ENCODE measurements at places on chromosomes 3 and 15.

DNA sequence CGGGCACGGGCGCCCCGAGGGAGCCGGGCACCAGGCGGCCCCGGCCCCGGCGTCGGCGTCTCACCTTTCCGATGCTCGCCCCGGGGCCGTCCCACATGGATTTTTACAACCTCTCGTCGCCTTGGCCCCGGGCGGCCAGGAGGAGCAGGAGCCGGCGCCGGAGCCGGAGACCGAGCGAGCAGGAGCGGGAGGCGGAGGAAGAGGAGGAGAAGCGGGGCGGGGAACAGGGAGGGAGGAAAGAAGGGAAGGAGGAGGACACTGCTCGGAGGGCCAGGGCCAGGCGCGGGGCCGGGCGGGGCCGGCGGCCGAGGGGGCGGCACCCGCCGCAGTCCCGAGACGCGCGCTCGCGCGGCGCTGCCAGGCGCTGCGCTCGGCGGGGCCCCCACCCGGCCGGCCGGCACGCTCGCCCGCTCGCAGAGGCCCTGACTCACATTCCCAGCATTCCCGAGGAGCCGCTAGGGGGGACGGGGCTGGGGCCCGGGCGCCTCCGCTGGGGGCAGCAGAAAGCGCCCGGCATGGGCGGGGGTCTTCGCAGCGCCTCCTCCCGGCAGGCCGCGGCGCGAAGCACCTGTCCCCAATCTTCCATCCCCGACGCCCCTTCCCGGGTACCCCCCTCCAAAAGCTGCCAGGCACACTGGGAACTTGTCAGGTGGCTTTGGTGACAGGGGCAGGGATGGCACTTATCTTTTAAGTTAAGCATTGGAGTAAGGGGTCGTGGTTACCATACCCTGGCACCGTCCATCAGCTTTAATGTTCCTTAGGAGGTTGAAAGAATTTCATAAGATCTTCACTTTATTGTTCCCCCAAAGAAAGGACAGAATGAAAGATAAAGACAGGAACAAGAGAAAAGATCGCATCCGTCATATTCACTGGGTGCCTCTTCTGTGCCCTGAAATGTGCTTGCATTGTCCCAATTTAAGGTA is at the start of gene ERC2:
ERC2 (minus strand) TSS at position 284 of the 923 bp plus-strand sequence.
- DNase-seq, result peak; percentile 83

GRCh38 chr3:47661121-47661752 is 82.6 kb upstream of the CSPG5 start:
- no peak for DNase-seq

DNA sequence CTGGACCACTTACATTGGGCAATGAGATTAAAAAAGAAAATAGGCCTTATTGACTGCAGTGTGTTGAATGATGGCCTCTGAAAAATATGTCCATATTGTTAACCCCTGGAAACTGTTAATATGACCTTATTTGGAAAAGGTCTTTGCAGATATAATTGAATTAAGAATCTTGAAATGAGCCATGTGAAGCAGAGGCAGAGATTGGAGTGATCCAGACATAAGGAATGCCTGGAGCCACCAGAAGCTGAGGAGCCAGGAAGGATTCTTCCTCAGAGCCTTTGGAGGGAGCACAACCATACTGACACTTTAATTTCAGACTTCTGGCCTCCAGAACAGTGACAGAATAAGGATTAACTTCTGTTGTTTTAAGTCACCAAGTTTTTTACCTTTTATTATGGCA is 510.4 kb upstream of the AGTR1 start:
- DNase-seq, result no peak

DNA sequence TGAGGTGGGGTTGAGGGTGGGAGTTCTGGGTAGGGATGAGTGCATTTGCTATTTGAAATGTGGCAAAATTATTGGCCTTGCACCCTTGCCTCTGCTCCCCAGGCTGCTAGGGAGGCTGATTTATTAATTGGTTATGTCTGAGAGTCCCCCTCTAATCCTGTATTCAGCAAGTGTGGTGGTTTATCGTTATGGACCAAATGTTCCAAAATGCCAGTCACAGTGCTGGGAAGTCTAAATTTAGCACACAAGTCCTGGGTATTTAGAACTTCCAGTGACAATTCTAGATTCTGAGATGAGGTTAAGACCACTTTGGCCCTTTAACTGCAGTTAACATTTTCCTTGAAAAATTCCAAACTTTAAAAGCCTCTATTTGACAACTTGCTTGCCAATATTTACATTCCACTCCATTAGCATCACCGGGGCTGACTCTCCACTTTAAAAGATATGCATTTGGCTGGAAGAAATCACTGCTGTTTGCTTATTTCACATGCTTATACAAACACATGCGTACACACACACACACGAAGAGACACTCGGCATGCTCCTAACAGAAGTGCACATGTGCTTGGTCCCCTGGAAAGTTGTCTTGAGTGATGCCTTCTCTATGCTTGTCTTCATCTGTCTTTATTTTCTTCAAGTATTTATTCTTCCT is 247.7 kb downstream of the IL20RB start:
- DNase-seq, result no peak

DNA sequence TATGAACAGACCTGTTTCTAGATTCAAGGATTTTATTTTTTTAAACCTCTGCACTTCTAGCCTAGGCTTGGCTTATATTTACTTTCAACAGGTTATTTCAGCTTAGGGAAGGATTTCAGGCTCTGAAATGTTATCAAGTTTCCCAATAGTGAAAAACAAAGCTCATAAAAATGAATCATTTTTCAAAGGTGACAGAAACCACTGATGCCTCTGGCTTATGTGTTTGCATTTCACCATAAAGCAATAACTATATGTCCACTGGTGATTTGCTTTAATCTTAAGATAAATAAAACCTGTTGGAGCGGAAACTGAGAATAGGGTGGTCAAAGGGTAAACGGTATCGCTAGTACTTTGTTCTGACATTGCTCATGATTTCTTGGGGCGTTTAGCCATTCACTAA is 141.2 kb upstream of the LRIG1 start:
- no peak for DNase-seq

GRCh38 chr15:22811640-22812039 is 25.2 kb downstream of the NIPA1 start:
- no peak for DNase-seq

- no peak for DNase-seq
Observed at GRCh38 chr3:152352554-152352953, 83.8 kb downstream of the MBNL1 start.

GRCh38 chr15:27638958-27639357 is 460.2 kb downstream of the OCA2 start:
- no peak for DNase-seq

GRCh38 chr3:183270344-183270743 is 17.3 kb downstream of the B3GNT5 start:
- no peak for DNase-seq

DNA sequence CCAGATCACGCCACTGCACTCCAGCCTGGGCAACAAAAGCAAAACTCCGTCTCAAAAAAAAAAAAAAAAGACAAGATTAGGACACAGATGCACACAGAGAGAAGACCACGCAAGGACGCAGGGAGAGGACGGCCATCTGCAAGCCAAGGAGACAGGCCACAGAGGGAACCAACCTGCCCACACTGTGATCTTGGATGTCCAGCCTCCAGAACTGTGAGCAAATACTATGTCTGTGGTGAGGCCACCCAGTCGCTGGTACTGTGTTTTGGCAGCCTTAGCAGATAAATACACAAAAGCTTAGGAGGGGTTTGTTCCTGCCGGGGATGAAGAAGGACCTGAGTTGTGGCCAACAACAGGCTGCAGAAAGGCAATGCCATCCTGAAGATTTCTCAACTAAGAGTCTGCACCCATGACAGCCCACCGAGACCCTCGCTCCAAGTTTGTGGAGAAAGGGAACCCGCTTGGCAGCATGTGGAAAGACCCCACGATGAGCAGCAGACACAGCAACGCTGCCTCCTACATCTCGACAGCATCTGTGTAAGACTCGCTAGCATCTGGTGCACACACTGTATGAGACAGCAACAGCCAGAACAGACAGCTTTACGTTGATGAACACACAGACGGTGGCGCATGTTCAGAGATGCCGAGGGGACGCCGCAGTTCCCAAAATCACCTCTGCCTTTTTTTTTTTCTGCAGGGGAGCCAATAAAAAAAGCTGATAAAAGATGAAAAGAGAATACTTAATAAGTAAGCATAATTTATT is 13.7 kb downstream of the CYFIP1 start:
- DNase-seq, result no peak

DNA sequence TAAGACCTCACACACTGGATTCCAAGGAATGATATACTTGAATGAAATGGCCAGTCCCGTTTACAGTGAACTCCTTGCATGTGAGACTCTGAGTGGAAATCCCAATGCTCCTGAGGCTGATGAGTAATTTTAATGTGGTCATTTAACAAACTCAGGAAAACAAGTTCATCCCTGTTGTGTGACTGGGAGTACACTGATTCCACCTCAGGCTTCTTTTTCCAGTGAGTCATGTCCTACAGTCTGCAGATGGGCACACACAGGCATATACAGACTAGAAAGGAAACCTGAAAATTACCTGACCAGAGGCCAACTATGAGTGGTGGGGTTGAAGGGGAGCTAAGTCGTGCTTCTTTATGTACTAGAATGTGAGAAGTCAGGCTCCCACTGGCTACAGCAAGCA is 5.8 kb downstream of the SQOR start:
- DNase-seq, result no peak

DNA sequence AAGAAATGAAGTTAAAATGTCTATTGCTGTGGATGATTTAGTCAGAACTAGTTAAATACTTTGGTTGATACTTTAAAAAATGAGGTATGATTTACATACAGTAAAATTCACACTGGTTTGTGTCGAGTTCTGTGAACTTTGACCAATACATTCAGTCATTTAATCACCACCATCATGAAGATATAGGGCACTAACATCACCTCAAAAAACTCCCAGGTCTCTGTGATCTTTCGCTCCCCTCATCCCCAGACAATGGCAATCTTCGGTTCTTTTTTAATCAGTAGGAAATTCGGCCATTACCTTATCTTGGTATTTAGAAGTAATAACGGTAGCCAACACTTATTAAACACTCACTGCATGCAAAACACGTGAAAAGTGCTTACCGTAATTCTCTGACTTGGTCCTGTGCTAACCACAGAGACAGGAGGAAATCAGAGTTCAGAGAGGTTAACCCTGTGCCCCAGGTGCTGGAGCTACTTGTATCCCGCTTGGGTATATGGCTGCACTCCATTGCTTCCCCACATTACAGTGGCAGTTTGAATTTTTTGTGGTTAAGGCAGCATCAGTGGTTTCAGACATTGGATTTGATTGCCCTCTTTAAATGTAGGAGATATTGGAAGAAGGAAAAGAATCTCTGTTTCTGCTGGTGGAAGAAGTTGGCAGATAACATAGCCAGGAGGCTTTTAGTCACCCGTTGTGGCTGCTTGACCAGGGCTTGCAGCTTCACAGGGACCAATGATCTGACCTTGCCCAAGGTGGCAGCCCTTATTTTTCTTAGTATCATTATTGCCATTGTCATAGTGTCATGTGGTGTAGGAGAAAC is 4.2 kb downstream of the PLCL2 start:
- no peak for DNase-seq

- DNase-seq, result no peak
Observed at GRCh38 chr3:33722626-33723370, 4.7 kb upstream of the CLASP2 start.

DNA sequence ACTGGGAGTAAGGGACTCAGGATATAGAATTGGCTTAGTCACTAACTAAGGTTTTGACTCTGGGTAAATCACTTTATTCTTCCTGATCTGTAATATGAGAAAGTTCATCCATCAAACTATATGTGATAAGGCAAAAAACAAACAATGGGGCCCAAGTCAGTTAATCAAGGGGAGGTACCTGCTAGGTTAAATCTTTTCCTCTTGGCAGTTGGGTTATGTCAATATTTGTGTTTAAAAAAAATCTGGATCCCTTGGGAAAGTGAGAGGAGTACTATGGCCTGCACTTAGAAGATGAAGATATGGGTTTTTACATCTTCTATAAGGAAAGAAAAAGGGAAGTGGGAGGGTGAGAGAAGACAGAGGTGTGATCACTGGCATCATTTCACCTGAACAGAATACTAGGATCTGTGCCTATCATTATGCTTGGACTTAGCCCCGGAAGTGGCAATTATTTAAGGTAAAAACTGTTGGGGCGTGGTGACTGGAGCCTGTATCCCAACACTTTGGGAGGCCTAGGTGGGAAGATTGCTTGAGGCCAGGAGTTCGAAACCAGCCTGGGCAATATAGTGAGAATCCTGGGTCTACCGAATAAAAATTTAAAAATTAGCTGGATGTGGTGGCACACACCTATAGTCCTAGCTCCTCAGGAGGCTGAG is 2.8 kb upstream of the SLC28A2 start:
- no peak for DNase-seq

GRCh38 chr15:87573039-87573438 is 683.5 kb downstream of the NTRK3 start:
- no peak for DNase-seq

DNA sequence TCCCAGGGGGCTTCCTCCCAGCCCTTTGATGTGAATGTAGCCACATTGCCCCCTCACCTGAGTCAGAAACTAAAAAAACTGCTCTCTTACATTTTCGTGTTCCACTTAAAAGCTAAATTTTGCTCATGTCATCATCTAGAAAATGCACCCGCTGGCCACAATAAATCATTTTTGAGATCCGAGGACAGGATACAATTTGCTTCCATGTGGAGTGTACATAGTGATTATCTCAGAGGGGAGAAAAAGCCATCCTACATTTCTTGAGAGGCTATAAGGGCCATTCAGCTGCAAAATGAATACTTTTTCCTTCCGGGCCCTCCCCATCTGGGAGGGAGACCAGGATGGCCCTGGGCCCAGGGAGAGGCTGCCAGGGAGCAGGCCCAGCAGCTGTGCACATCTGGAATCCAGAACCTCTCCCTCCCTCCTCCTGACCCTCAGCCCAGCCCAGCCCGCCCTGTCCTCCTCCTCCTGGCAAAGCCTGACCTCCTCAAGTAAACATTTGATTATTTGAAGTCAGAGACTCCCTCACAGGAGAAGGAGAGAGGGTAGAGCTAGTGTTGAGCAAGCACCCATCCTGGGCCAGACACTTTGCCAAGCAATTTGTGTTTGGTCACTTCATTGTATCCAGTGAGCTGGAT is 59.1 kb downstream of the CORO2B start:
- DNase-seq, result no peak

GRCh38 chr3:111324645-111325044 is 217.4 kb upstream of the CD96 start:
- DNase-seq, result no peak

DNA sequence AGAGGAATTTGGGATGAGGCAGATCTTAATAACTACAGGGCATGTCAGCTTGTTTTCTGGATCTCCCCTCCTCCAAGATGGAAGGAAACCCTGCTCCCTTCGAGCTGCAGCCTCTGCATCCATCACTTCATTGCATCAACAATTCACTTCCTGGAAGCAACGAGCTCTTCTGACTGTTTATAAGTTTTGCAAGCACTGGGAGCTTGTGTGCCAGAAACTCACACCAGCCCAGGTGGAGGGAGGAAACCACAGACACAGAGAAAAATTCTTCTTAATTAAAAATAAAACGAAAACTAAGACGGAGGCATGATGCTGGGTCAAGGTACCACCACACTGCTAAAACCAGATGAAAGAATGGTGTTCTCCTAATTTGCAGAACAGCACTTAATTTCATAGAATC is 10.6 kb downstream of the LRIG1 start:
- DNase-seq, result no peak

DNA sequence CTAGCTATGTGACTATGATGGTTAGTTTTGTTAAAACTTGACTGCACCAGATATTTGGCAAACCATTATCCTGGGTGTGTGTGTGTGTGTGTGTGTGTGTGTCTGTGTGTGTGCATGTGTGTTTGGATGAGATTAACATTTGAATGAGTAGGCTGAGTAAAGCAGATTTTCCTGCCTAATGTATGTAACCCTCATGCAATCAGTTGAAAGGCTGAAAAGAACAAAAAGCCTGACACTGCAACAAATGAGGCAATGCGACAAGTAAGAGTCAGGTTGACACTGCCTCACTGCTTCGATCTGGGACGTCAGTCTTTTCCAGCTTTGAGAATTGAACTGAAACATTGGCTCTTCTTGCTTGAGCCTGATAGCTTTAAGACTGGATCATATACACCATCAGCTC is 643.0 kb downstream of the NAALADL2 start:
- no peak for DNase-seq

All from progenitor cell of endocrine pancreas (in vitro differentiated cells).